Myocyte (in vitro differentiated cells): ENCODE measurements at places on chromosomes 16 and 17. TPM values are rescaled to one million over a fixed set of nuclear protein-coding genes. Genes with fewer than 3 reads are reported as not detected.

The ICAM2 gene
- total RNA-seq: 1.2 and 2.0 TPM in 2 replicates

The DLX4 gene
- total RNA-seq: not detected in 2 replicates

The SPATA20 gene
- 45.9 and 50.3 TPM in 2 replicates for total RNA-seq

The KRTAP2-1 gene
- total RNA-seq: not detected in 2 replicates

The KCTD13 gene
- total RNA-seq: 6.8 and 9.3 TPM in 2 replicates

The USP31 gene
- total RNA-seq: 4.0 and 4.9 TPM in 2 replicates

The CALCOCO2 gene
- total RNA-seq: 36.8 and 43.0 TPM in 2 replicates

The RAI1 gene
- 6.5 and 9.1 TPM in 2 replicates for total RNA-seq

The HAP1 gene
- 0.16 TPM in 1 of 2 replicates, not detected in the other for total RNA-seq

The SULT1A1 gene
- total RNA-seq: 3.4 and 3.5 TPM in 2 replicates

The MED9 gene
- 17.1 and 22.4 TPM in 2 replicates for total RNA-seq

The CCL7 gene
- not detected in 2 replicates for total RNA-seq

The CD79B gene
- 0.99 and 4.8 TPM in 2 replicates for total RNA-seq

The IGSF6 gene
- total RNA-seq: not detected in 2 replicates

The SDK2 gene
- not detected in 2 replicates for total RNA-seq

The C16orf96 gene
- 0.11 and 0.16 TPM in 2 replicates for total RNA-seq

The CCL22 gene
- total RNA-seq: not detected in 2 replicates

The ARRB2 gene
- 7.8 and 10.8 TPM in 2 replicates for total RNA-seq

The METTL16 gene
- total RNA-seq: 14.7 and 28.9 TPM in 2 replicates

The ITGAD gene
- total RNA-seq: not detected in 2 replicates

The USP43 gene
- not detected in 2 replicates for total RNA-seq

The CRYM gene
- total RNA-seq: 0.73 TPM in 1 of 2 replicates, not detected in the other

The CFAP97D1 gene
- not detected in 2 replicates for total RNA-seq
